ENCODE measurements at places on chromosomes 13 and 19.
A peak's percentile ranks its signal among the peaks of the same experiment; 100 is the strongest.

- no peak for DNase-seq
These were observed 679 bp downstream of the ZNF471 start for GRCh38 chr19:56508290-56508778.

DNA sequence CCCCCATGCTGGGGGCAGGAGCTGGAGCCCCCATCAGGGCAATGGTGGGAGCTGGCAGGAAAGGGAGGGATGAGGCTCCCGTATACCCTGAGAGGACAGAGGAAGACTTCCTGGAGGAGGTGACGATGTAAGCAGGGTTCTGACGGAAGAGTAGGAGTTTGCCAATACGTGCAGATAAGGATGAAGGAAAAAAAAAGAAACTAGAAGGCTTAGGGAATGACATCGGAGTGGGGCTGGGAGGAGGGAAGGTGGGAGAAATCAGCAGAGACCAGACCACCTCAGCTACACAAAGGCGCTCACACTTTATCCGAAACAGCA, 32.3 kb downstream of the ARHGEF18 start:
- no peak for DNase-seq

DNA sequence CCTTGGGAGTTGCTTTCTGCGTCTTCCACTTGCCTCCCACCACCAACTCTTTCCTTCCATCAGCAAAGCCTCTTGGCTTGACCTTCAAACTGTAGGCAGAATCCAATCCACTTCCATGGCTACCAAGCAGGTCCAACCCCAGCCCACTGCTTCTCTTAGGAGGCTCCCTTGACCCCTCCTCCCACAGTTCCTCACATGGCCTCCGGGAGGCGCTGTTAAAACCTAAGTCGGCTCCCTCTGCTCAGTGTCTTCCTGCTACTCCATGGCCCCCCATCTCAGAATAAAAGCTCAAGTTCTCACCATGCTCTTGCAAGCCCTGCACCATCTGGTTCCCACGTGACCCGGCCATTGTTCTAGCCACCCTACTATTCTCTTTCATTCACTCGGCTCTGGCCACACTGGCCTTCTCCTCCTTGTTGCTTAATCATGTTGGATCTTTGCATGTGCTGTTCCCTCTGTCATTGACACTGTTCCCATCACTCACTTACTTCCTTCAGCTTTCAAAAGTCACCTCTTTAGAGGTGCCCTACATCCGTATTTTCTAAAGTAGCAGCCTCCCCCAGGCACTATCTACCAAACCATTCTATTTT, 7.5 kb downstream of the IZUMO2 start:
- DNase-seq: no peak

DNA sequence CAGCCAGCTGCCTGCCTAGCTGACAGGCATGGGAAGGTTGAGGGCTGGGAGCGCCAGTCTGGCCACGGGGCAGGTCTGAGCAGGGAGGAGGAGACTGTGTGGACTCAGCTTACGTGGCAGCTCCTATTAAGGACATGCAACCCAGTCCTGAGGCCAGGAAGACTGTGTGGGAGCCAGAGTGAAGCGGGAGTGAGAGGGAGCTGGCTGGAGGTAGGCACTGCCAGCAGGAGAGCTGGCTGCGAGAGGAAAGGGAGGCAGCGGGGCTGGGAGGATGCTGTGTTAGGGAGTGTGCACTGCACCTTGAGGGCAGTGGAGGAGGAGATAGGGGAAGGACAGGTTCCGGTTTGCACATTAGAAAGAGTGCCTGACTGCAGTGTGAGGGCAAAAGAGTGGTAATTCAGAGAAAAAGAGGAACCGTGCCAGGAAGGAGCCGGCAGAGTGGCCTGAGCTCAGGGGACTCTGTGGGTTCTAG, 99.2 kb downstream of the SLC7A1 start:
- DNase-seq: peak; percentile 45

GRCh38 chr19:1451916-1452801, 2.2 kb downstream of the APC2 start:
- DNase-seq: peak; percentile 90

DNA sequence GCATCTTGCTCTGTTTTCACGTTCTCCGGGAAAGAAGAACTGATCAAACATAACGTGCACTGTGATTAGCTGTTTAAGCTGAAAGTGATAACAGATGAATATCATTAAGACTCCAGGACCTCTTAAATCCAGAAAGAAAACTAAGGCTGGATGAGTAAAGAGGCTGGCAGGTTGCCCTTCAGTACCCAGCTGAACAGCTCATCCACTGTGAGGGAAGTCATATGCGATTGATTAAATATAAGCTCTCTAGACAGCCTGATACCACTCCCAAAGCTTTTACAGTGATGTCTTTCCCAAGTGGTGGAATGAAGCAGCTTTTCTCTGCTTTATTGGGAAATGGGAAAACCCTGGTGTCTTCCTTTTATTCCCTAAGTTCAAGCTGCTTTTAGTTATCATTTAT, 116.9 kb downstream of the EFNB2 start:
- peak; percentile 12 for DNase-seq
